ENCODE measurements at places on chromosomes 7 and 10.
A peak's percentile ranks its signal among the peaks of the same experiment; 100 is the strongest.

- no peak for DNase-seq
Measured at GRCh38 chr10:69742928-69743602, 58.6 kb upstream of the COL13A1 start.

- DNase-seq: no peak
Measured at GRCh38 chr7:1547777-1548437, 8.1 kb downstream of the TMEM184A start.

- DNase-seq: no peak
Measured at GRCh38 chr7:16801111-16801542, 3.7 kb downstream of the AGR2 start.

DNA sequence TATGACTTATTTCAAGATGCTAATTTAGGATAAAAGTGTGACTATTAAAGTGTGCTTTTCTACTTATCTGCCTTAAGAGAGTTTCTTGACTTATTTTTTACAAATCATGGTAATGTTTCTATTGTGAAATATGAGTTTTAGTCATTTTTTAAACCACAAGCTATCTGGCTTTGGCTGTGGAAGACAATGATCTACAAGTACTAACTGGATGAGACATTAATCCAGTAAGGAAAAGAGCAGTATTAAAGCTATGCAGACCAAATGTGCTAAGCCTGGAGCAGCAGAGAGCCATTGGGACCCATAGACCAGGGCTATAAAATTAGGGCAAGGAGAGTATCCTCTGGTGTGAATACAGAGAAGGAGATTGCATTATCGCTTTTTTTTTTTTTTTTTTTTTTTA is 92.4 kb downstream of the SEMA3A start:
- DNase-seq: no peak

DNA sequence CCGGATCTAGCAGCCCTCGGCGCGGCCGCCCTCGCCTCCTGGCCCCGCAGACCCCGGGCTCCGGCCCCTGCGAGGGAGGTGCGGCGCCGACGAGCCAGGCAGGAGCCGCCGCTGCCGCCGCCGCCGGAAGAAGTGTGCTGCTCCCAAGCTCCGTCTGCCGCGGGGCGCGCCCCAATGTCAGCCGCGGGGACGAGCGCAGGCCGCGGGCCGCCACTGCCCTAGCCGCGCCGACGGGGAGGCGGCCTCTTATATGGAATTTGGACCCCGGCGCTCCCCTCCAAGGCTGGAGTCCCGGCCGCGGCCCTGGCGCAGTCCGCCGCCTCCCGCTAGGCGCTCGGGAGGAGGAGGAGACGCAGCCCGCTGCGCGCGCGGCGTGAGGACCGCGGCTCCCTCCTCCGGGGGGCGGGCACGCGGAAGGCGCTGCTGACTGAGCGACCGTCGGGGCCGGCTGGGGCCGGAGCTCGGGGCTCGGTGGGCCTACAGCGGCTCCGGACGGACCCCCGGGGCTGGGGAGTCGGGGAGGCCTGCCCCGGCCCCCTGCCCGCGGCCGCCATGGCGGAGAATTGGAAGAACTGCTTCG is at the start of gene TRIM8:
Gene TRIM8 (plus strand): TSS at position 414 of the 580 bp plus-strand sequence. CDS start 139 bp downstream, at position 553.
- peak; percentile 46 for DNase-seq

GRCh38 chr7:111741811-111742240 is 179.5 kb upstream of the IMMP2L start:
- no peak for DNase-seq

DNA sequence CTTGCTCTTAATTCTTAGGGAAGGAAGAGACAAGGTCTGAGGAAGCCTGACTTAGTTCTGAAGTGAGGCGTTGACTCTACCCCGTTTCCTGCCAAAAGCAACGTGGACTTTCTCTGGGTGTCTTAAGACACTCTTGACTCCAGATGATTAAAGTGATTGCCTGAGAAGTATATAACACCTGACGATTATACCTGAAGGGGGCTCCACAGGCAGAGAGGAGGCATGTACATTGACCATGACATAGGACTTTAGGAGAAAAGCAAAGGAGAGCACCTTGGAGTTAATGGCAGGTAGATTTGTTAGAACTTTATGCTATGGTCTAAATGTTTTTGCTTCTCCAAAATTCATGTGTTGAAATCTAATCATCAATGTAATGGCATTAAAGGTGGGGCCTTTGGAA is 15.9 kb downstream of the ITGB8 start:
- no peak for DNase-seq

DNA sequence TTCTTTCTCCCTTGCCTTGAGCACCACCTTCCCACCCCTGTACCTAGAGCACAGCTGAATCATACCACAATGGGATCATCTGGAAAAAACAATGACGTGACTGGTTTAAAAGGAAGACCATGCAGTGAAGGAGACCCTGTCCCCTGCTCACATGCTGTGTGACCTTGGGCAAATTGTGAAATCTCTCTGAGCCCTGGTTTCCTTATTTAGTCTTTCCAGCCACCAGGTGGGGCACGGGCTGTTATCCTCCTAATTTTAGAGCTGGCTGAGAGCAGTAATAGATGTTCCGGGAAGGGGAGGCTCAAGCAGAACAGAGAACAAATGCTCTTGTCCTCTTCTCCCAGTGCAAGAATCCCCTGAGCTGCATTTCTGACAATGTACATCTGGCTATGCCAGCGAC is 198.3 kb downstream of the RPS24 start:
- no peak for DNase-seq
